ENCODE measurements at places on chromosomes 1 and 21. TPM values are rescaled to one million over a fixed set of nuclear protein-coding genes. Genes with fewer than 3 reads are reported as not detected.

- no peak for DNase-seq
Observed at GRCh38 chr1:238811211-238811879, 575.0 kb upstream of the CHRM3 start.

DNA sequence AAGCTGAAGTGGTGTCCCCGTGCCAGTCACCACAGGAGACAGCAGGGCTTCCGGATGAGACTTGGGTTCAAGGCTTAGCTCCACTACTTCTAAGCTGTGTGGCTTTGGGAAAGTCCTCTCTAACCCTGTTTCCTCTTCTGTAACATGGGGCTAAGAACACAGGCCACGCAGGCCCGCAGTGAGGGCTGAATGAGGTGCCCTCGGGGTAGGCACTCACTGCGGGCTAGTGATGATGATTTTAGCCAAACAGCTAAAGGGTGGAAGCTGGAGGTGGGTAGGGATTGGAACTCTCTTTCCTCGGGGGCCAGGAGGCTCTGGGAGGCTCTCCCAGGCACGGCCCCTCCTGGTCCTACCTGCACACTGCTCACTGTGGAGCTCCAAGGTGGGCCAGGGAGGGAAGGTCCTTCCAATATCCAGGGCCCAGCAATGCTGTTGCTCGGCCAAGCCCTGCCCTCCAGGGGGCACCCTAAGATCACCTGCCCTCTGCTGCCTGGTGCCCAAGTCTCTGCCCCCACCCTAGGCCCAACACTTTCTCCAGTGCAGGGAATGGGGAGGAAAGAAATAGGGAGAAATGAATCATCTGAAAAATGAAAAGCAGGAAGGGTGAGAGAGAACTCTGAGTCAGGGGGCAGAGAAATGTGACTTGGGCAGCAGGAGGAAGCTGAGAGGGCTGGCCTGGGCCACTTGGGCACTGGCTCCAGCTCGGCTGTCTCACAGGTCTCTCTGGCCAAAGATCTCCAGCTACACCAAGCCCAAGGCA is 19.2 kb upstream of the EVA1B start:
- peak; percentile 68 for DNase-seq

DNA sequence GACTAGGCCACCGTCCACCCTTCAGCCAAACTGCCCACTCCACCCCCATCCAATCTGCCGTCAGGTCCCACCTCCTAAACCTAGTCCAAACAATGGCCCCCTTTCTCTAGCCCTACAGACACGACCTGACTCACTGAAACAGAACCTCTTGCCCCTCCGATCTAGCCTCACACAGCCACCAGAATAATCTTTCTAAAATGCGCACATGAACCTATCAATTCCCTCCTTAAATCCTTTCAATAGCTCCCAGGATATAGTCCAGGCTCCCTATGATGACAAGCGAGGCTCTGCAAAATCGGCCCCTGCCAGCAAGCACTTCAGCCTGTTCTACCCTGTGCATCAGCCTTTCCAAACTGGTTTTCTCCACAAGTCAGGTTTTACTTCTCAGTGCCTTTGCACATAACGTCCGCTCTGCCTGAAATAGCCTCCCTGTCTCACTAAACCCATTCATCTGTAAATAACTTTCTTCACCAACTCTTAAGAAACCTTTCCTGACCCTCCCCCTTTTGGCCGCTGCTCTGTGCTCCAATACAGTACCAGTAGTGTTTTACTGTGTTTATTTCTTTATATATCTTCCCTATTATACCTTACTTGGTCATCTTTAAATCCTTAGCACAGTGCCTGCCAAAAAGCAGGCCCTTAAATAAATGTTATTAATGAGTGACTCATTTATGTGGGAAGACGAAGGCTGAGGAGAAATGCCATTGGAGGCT is 9.0 kb upstream of the CDC20 start:
- DNase-seq: no peak

DNA sequence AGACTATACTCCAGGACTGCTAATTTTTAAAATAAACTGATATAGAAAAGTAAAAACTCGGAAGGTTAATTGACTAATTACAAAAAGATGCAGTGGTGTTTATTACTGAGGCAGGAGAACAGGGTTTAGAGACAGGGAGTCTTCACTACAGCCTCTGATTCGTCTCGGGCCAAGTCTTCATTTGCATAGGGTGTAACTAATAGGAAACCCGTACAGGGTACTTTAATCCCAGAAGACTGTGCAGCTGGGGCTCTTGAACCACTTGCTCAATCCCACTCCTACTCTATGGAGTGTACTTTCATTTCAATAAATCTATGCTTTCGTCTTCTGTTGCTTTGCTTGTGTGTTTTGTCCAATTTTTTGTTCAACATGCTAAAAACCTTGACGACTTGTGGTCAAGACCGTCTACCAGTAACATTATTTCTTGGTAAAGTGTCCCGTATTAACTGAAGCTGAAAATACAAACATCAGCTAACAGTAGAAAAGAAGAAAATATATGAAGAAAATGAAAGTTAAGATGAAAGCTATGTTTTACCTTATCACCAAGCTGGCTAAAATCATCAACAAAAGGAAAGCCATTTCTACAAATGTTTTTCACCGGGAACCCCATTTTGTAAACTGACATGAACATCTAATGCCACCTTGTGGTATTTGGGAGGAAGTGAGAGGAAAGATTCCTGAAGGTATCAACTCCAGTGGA is 8.0 kb downstream of the SDHB start:
- DNase-seq: no peak

DNA sequence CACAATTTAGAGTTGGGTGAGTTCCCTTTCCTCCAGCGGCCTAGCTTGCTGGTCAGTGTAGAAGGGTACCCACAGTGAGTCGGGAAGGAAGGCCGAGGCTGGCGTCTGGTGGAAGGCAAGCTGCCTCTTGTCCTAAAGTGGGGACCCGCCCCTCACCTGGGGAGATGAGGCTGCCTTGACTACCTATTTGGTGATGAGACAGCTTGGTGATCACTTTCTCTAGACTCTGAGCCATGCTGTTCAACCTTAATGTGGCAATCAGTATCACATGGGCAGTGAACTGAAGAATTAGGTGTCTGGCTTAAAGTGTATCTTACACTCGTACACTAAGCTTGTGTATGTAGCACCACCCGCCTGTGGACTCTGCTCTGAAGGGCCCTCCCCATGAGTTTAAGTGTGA is 100.7 kb downstream of the COLGALT2 start:
- no peak for DNase-seq

DNA sequence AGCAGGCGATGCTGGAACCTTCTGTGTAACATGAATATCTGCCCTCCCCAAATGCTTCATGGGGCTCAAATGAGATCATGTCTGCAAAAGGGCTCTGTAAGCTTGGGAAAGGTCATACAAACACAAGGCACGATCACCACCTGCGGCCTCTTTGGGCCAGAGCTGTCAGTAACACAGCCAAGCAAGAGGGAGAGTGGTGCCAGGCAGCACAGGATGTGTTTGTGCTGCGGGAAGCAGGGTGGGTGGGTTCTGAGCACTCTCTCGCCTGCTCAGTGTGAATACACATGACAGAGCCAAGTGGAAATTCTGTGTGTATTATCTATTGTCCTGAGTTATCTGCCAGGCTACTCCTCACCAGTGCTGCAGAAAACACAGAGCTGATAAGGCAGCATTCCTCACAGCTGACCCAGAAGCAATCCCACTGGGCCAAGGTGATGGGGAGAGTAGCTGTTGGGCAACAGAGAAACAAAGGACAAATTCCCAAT is 101.2 kb downstream of the LAMC2 start:
- DNase-seq: no peak

- no peak for DNase-seq
Observed at GRCh38 chr1:97902067-97902466, 18.8 kb downstream of the DPYD start.

DNA sequence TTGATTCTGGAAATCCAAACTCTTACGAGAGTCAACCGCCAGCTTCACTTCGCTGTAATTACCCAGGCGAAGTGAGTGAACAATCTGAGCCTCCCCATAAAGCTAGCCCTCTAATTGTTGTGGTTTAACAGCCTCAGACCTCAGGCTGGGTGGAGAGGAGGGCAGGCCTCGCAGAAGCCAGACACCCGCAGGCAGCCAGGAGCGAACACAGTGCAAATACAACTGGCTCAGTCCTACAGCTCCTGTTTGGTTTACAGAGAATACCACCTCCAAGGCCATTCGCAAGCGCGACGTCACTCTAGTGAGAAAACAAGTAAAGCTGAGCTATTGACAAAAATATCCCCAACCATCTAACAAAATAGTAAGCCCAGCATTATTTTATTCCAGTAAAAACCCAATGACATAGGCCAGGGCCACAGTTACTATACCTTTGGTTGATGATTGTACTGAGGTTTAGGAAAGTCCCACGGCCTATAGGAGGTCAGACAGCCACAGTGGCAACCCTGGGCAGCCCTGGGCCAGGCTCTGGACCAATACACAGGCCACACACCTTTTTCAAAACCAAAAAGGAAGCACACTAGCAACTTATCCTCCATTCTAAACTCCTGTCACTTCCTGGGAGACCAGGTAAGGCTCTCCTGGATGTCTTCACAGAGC is 163.3 kb downstream of the ETS2 start:
- DNase-seq: no peak

DNA sequence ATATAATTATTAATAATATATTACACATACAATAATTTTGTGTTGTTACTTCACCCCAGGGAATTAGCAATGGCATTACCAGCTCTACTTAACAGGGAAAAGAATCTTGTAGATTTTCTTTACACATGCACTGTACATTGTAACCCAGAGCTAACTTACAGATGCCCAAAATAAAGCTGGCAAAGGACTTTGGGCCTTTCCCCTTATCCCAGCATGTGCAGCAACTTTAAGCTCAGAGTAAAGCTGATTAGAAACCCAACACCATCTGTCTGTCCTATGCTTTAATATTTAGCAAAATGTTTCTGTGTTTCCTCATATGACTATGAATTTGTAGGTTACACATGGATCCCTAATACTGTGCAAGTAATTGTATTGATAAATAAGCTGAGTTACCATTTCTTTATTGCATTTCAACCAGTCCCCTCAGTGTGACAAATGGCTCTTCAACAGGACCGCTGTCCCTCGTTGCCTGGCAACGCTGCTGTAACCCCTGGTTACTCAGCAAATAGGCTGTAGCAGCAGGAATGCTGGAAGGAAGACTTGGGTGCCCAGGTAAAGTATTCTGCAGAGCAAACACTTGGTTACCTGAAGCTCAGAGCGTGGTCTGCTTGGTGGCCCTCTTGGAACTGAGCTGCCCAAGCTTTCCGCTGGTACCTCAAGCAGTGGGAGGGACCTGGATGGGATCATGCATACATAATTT is at the start of gene USH2A:
Gene USH2A, minus strand, starts transcription at position 628 of the 700 bp plus-strand sequence. CDS start 1,112 bp downstream, outside the sequence.
- no peak for DNase-seq

DNA sequence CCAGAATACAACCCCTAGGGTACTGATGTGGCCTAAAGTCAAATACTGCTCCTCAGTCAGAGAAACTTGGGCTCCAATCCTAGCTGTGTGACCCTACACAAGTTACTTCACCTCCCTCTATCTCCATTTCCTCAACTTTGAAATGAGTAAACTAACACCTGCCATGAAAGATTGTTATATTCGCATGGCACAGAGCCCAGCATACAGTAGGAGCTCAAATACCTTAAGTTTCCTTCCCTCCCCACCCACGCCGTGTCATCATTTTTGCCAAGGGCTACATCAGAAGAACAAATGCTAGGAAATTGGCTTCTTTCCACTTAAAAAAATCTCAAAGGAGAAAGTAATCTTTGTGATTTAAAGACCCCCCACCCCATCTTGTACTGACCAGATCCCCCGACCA is 22.2 kb upstream of the ZNF362 start:
- no peak for DNase-seq

GRCh38 chr1:71753746-71754145 is 528.6 kb downstream of the NEGR1 start:
- DNase-seq: no peak

GRCh38 chr1:156625436-156626078 is 6.3 kb downstream of the HAPLN2 start:
- DNase-seq: peak; percentile 64

- DNase-seq: no peak
Observed at GRCh38 chr1:22490309-22490708, 38.7 kb downstream of the ZBTB40 start.

GRCh38 chr1:183394435-183394834 is 23.7 kb downstream of the NMNAT2 start:
- no peak for DNase-seq

Gene C8A
- not detected for total RNA-seq

Gene OR2L2
- 0.23 TPM for total RNA-seq

Gene CRABP2
- total RNA-seq: 1.9 TPM

Gene CDCA8
- total RNA-seq: 97.3 TPM

Gene COL18A1
- 5.2 TPM for total RNA-seq

Gene KRTAP11-1
- total RNA-seq: not detected

Gene PLOD1
- 20.8 TPM for total RNA-seq

Gene DNM3
- 1.7 TPM for total RNA-seq

Gene GBP2
- total RNA-seq: 150 TPM

Gene FCRLB
- total RNA-seq: 0.63 TPM
